Adrenal gland (tissue), 19 donors: ENCODE measurements at places on chromosomes 6 and 20.

- no peak for DNase-seq
Observed at GRCh38 chr6:83252719-83253118, 59.6 kb downstream of the RWDD2A start.

DNA sequence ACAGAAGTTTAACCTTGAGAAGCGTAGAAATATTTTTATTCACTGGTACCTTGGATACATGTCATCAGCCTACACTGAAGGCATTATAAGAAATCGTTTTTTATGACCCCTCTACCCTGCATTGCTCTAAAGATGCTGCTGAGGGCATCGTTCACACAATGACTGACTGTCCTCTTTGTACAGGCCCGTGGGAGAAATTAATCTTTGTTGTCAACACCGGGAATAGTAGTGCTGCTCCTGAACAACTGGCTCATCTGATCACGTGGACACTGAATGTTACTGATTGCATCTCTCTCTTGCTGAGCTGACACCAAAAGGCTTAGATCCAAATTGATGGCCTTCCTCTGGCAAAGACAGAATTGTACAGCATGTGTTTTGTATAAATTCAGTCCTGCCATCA lies 157.1 kb upstream of the SMLR1 start:
- no peak for DNase-seq

- no peak for DNase-seq
Observed at GRCh38 chr6:9009931-9010330, 574.6 kb upstream of the SLC35B3 start.

DNA sequence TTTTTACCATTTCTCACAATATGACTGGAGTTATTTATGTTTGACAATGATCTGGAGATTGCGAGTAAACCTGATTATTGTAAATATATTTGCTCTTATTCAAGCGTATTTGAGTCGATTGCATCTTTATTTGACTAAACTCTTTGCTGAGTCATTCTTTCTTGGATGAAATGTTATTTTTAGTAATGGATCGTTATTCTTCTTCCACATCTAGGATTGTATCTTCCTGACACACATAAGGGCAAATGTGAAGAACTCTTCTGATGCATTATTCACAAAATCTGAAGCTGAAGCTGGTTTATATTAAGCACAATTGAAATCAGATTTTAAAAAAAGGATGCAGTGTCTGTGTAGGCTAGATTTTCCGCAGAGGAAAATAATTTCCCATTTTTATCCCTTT lies 68.2 kb downstream of the SEL1L2 start:
- DNase-seq, result no peak

GRCh38 chr20:37343212-37343993 lies 2.5 kb upstream of the SRC start:
- no peak for DNase-seq

DNA sequence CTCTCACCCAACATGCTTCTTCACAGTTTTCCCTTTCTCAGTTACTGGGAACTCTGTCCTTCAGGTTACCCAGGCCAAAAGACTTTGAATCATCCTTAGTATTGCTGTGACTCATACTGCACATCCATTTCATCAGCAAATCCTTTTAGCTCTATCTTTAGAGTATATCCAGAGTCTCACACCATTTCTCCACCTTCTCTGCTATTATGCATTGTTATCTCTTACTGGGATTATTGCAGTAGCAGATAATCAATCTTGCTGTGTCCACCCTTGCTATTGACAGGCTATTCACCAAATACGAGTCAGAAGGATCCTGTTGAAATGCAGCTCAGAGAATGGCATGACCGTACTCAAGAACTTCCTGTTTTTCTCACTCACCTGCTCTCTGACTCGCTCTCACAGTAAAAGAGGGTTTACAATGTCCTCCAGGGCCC lies 57.3 kb downstream of the BCKDHB start:
- no peak for DNase-seq

DNA sequence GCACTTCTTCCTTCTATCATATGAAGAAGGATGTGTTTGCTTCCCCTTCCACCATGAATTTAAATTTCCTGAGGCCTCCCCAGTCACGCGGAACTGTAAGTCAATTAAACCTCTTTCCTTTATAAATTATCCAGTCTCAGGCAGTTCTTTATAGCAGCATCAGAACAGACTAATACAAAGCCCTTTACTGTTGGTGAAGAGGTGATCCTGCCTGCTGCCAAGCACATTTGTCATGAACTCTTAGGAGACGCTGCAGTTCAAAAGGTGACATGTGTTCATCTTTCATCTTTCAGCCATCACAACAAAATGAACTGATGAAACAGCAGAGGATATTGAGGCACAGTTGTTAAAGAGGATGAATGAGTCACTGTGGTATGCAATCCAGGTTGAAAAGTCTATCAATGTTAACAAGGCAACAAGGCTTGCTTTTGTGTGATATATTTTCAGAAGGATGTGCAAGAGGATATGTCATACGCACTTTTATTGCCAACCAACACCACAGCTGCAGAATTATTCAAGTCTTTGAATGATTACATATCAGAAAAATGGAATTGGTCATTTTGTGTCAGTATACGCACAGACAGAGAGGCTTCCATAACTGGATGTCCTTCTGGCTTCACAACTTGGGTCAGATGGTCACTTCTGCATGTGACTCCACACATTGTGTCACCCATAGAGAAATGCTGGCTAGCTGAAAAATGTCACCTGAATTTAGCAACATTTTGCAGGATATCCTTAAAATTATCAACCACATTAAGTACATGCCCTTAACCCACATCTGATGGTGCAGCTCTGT lies 52.4 kb upstream of the PLN start:
- DNase-seq, result no peak

GRCh38 chr6:140623498-140623897 lies 1249.0 kb upstream of the CITED2 start:
- no peak for DNase-seq

- no peak for DNase-seq
Observed at GRCh38 chr6:62286470-62286843, 432 bp upstream of the KHDRBS2 start.

DNA sequence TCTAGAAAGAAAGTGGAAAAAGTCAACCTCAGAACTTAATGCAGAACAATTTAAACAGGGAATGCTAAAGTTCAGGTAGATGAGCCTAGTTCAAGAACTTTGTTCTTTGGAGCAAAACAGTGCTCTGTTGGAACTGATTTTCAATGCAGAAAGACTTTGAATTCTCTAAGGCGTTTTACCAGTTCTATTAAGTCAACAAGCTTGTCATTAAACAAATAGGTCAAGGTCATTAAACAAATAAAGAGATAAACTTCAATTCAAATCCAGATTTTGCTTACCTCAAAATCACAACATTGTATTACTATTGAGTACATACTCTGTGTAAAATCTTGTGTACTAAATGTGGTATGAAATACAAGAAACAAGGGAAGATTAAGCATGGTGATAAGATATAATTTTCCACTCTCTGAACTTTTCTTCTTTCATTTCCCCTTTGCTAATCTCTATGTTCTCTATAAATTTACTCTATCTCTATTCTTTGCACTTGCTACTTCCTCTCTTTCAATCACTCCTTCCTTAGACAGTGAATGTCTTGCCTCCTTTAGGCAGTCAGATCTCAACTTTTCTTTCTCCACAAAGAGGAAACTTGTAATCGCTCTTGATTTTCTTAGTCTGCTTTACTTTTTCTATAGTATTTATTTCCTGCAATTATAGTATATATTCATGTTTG lies 160.8 kb upstream of the KHDRBS2 start:
- no peak for DNase-seq

DNA sequence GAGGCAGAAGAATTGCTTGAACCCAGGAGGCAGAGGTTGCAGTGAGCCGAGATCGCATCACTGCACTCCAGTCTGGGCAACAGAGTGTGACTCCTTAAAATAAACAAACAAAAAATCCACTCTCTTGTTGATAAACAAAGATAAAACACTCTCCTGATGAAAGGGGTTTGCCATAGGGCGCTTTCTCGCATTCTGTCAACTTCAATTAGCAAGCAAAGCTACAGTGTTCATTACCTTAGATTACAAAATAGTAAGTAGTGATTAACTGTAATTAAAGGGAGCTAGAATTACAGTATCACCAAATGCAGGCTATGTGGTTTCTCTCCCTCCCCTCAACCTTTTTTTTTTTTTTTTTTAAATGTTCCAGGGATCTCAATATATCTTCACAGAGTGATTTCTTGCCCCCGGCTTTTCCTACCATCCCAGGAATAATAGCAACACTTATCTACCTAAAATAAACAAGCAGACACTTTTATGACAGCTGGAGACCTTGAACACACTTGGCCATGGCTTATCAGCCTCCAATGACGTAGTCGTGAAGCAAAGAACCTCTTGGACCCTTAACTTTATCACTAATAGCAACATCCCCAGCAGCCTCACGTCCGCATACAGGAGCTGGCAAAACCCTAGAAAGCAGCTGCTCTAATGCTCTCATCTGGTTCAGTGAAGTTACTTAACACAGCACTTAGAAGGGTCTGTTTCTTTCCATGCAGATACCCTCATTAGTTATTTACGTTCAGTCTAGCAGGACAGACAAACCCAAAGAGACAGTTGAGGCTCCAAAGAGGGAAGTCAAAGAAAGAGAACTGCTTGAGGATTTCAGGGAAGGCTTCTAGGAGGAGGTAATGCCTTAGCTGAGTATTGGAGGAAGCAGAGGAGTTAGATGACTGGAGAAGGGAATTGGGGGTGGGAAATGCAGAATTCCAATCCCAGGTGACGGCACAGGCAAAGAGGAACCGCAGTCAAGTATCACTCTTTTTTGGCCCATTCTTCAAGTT lies 37.9 kb upstream of the NEDD9 start:
- DNase-seq, result no peak

GRCh38 chr6:54718541-54719023 lies 128.0 kb upstream of the FAM83B start:
- DNase-seq, result no peak

DNA sequence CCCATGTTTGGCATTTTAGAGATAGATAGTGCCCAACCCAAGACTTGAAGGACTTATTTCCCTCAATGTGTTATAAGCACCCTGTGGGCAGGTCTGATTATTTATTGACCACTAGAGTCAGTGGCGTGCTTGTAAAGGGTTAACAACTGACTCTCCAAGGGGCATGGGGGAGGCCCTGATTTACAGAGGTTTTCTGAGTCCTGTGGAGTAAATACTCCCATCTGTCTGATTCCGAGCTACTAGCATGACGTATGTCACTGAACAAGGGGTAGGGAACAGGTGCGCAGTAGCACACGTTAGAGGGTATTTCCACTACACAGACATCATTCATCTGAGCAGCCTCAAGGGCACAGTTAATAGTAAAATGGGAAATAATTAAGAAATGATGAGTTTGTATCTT lies 17.4 kb upstream of the TRAM2 start:
- DNase-seq, result no peak

- DNase-seq, result no peak
Observed at GRCh38 chr6:122930252-122931180, 65.5 kb upstream of the CLVS2 start.

DNA sequence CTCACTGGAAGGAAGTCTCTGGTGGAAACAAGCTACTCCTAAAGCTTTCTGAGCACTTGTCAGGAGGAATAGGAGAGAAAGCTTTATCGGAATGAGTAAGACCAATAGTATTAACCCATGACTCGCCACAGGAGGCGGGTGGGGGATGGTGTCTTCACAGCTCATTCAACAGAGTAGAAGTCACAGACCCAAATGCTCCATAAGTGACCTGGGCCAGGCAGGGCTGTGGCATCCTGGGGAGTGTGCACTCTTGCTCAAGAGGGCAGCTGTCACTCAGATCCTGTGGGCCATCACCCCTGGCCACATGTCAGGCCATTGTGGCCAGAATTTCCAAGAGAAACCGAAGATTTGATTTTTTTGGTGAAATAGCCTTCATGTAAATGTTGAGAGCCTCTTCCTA lies 116.0 kb downstream of the SYCP2 start:
- DNase-seq, result no peak

DNA sequence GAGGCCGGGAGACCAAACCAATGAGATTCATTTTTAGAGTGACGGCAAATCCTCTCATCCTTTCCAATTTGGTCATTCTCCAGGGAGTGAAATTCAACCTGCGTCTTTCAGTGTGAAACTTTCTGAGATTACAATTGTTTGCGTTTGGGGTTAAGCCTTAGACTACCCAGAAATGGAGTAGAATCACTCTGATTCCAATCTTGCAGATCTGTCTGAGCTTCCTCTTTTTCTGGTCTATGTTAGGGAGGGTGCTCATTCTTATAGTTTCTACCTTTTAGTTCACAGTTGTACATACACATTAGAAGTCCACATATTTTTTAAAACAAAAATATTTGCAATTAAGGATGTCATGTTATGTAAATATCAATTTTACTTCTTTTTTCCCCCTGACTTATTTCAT lies 183.0 kb upstream of the PHACTR1 start:
- DNase-seq, result no peak

DNA sequence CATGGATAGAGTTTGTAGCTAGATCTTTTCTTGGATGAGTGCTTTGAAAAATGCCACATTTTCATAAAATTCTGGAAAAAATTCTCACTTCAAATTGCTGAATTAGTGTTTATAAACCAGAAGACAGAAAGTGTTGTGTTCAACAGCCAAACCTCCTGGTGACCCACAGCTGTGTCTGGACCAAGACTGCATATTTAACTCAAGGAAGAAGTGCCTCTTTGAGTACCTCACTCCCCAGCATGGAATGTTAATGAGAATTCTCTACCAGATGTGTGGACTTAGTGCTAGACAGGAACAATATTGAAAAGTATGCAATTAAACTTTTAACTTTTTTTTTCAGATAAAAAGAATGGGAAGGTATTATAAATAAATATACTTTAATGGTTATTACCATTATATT lies 609.3 kb downstream of the COL12A1 start:
- no peak for DNase-seq

DNA sequence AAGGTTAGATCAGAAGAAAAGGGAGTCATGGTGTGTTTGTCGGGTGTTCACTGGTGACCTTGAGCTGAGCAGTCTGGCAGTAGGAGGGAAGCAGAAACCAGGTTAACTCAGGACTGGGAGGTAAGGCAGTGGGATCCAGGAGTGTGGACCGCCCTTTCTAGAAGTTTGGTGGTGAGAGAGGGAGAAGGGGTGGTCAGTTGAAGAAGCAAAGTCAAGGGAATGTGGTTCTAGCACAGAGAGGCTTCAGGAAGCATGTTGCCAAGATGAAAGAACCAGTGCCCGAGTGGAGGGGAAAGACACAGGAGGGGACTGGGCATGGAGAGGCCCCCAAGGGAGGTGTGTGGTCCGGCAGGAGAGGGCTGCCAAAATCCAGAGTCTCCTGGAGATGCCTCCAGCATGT lies 3.6 kb downstream of the MAPK13 start:
- no peak for DNase-seq

DNA sequence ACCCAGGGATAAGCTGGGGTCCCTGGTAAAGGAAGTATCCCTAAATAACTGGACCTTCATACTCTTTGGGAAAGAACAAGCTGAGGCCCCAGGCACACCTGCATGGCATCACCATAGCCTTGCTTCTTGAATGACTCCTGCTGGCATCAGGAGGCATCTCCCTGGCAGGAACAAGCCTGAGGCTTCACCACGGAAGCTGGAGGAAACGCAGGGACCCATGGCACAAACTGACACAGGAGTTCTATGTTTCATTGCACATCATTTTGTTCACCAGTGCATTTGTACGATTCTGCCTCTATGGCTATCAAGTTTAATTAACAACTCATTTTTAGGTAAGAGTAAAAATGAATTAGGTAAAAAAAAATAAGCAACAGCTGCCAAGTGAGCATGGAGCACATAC lies 619 bp upstream of the PDE7B start:
- no peak for DNase-seq
